Left renal pelvis (tissue), 4 donors: ENCODE measurements at places on chromosomes 7 and 10. TPM values are rescaled to one million over a fixed set of nuclear protein-coding genes. Genes with fewer than 3 reads are reported as not detected.

NOC3L gene
- 23.1 TPM for polyA plus RNA-seq

DCLRE1A gene
- 16.3 TPM for polyA plus RNA-seq

MNX1 gene
- 0.14 TPM for polyA plus RNA-seq

GATA3 gene
- polyA plus RNA-seq: 97.1 TPM

PGAM2 gene
- 1.6 TPM for polyA plus RNA-seq

INA gene
- 1.5 TPM for polyA plus RNA-seq

DBNL gene
- 59.9 TPM for polyA plus RNA-seq

SBDS gene
- polyA plus RNA-seq: 97.3 TPM

TEX36 gene
- not detected for polyA plus RNA-seq

SNX10 gene
- polyA plus RNA-seq: 26.1 TPM

SMO gene
- 148 TPM for polyA plus RNA-seq

C10orf67 gene
- 2.3 TPM for polyA plus RNA-seq

EPHB6 gene
- polyA plus RNA-seq: 18.9 TPM

SPDYE6 gene
- not detected for polyA plus RNA-seq

SLC26A5 gene
- polyA plus RNA-seq: 0.19 TPM

HACD1 gene
- 14.5 TPM for polyA plus RNA-seq

NACAD gene
- polyA plus RNA-seq: 8.5 TPM

H2BK1 gene
- polyA plus RNA-seq: not detected

AS3MT gene
- 18.8 TPM for polyA plus RNA-seq

VWDE gene
- 6.7 TPM for polyA plus RNA-seq

CPVL gene
- 68.6 TPM for polyA plus RNA-seq

CDK14 gene
- 37.7 TPM for polyA plus RNA-seq

NUTM2D gene
- polyA plus RNA-seq: 6.9 TPM

POLR2J2 gene
- polyA plus RNA-seq: 0.94 TPM

ADCK2 gene
- polyA plus RNA-seq: 23.3 TPM

PRSS2 gene
- polyA plus RNA-seq: not detected

CYP2C8 gene
- polyA plus RNA-seq: 2.8 TPM

RSPH10B2 gene
- 0.10 TPM for polyA plus RNA-seq

LRIT2 gene
- polyA plus RNA-seq: not detected

IFT22 gene
- 73.8 TPM for polyA plus RNA-seq

PAXIP1 gene
- 17.4 TPM for polyA plus RNA-seq

SFXN3 gene
- polyA plus RNA-seq: 16.7 TPM

HOXA3 gene
- 53.0 TPM for polyA plus RNA-seq

PRRT4 gene
- 1.4 TPM for polyA plus RNA-seq

VGF gene
- polyA plus RNA-seq: 0.10 TPM
